Stimulated activated effector memory CD8-positive, alpha-beta T cell treated with anti-CD3 and anti-CD28 coated beads, Interleukin-12 subunit alpha, Interleukin-12 subunit beta, amount 100 ng/mL, for 72 hours (primary cell): ENCODE measurements at places on chromosomes 6 and 20.

- no peak for DNase-seq
Measured at GRCh38 chr6:54188846-54189245, 77.6 kb downstream of the MLIP start.

DNA sequence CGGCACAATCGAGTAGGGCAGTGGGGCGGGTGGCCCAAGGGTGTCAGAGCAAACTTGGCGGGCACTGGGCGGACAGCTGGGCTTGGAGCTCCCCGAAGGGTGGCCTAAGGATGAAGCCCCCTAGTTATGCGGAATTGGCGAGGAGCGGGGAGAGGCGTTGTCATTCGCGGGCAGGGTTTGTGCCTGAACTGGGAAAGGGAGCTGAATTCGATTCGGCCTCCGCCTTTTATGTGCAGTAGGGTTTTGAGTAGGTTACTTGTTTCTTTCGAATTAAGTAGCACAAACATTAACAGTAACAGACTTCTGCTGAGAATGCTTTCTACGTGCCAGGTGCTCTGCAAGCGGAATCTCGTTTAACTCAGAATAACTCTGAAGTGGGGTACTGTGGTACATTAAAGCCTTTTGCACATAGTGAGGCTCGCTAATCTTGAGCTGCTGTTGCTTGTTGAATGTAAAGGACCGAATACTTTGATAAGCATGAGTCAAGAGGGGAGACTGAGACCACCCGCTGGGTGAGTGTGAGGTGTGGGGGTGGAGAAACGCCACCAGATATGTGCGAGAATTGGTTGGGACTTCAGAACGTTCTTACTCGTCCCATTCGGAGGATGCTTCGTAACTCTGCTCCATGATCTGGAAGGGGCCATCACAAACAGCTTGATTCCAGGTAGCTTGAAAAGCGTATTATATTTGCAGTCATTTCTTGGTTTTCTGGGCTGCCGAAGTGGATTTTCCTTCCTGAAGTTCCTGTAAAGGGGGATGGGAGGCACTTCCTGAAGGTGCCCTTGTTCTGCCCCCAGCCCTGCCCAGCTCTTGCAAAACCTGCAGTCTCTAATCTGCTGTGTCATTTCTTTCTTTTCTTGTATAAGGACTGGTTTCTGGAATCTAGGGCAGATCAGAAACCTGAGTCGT lies 833 bp downstream of the RAB5IF start:
- no peak for DNase-seq

DNA sequence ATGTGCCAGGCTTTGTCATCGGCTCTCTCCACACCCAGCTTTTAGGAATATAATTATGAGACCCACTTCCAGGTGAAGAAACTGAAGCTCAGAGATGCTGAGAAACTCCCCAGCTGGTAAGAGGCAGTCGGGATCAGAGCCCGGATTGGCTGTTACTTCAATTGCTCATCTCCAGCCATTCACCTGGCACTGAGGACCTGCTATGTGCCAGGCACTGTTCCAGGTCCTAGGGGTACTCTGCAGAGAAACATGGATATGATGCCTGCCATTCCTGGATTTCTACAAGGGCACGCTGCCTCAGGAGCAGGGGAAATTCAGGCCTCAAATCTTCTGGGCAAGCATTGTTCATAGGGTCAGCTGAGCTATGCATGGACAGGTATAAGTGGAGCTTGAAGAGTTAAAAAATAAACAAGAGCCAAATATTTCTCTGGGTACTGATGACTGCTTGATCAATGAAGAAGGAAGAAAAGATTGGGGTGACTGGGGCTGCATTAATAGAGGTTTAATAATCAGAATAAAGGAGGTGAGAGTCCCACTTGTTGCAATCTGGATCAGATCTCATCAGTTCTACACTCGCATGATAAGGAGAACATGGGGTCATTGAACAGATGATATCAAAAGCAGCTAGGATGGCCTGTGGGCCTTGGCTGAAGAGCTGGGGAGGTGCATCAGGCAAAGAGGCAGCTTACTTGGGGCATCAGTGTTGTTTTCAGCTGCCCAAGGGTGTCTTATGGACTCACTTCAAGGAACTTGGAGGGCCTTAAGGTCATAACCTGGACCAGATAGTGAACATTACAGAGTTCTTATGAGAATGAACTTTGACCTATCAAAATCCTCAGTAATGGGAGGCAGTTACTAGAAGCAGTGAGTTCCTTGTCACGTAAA lies 80.9 kb upstream of the TOX2 start:
- no peak for DNase-seq

DNA sequence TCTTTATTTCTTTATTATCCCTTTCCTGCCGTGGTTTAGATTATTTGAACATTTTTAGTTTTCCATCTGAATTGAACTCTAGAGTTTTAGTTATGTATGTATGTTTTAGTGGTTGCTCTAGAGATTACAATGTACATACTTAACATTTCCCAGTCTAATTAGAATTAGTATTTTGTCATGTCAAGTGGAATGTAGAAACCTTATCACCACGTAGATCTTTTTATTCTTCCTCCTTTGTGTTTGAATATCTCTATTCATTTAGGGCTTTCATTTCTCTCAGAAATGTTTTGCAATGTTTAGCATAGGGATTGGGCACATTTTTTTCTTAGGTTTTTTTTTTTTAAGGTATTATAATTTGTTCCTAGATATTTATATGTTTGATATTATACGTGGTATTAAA lies 73.1 kb upstream of the EZR start:
- DNase-seq, result no peak

DNA sequence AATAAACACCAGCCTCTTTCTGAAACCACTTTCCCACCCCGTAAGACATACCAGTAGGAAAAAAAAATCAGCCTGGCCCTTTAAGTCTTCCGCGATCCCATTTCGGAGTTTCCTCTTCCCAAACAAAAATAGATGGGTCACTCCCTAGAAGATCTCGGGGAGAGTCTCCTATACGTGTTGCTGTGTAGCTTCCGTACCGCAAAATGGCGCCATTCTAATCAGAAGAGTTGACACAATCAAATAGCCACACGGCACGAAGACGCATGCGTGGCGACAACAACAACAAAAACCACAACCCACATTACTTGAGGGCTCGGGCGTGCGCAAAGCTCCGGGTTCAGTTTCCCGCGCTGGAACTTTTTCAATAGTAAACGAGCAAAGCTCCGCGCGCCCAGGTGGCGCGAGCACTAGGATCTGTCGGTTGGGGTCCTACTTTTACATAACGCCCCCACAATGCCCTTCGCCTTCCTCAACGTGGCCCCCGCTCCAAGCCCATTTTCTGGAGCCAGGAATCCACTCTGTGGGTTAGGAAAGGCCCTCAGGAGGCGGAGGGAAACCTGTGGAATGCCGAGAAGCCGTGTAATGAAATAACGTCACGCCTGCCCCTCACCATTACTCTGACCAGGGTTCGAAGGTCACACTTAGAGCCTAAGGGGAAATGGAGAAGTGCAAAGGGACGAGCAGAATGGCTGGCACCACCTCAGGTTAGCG lies at the start of gene GPANK1:
GPANK1 (minus strand) TSS at position 208 of the 711 bp plus-strand sequence. CDS start 519 bp downstream, outside the sequence.
- peak; percentile 93 for DNase-seq

DNA sequence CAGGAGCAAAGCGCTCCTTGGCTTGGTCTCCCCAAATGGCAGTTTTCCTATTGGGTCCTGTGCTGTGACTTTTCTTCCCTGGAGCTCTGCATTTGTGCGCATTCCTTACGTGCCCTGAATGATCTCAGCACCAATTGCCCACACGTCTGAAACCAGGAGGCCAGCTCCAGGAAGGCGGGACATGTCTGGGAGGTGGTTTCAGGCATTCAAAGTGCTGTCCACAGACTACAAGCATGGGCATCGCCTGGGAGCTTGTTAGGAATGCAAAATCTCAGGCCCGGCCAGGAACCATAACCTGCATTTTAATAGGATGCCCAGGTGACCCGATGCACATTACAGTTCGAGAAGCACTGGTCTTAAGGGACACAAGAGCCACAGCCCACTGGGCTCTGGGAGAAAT lies 239.6 kb downstream of the ANKRD60 start:
- DNase-seq, result no peak
